Stimulated activated naive CD4-positive, alpha-beta T cell (primary cell): ENCODE measurements at places on chromosomes 5 and 9.

DNA sequence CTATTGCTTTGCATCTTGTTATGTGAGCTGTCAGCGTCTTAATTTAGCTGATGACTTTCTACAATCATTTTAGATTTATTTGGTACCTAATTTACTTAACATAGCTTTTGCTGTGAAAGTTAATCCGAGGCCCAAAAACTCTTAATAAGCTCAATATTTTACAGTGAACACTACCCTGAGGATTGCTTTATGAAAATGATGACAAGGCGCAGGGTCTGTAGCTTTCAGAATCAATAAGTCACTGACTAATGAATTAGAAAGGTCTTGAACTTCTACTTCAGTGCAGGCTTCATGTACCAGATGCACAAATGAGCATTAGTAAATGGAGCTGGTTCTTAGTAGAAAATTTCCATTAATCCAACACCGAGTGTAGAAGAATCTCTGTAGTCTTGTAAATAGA is 81.4 kb upstream of the ZNF366 start:
- DNase-seq: no peak

- DNase-seq: no peak
Measured at GRCh38 chr5:146710348-146710747, 168.2 kb downstream of the PPP2R2B start.

GRCh38 chr5:4189317-4189716 is 593.7 kb downstream of the IRX1 start:
- peak; percentile 28 for DNase-seq

DNA sequence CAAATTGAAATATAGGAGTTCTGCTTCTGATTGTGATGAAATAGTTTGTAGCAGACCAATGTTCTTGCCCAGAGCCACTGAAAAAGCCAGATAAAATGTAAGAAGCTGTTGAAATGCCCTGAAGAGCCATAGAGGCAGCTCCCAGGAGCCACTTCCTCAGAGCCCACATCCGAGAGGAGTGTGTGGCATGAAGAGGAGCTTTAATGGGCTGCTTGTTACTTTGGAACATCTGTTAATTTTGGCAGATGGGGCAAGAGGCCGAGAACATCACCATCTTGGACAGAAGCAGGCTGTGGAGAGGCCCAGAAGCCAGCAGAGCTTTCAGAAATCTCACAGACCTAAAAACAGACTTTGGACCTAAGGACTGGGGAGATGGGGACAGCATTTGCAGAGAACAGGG is 370.8 kb downstream of the GADD45G start:
- no peak for DNase-seq

DNA sequence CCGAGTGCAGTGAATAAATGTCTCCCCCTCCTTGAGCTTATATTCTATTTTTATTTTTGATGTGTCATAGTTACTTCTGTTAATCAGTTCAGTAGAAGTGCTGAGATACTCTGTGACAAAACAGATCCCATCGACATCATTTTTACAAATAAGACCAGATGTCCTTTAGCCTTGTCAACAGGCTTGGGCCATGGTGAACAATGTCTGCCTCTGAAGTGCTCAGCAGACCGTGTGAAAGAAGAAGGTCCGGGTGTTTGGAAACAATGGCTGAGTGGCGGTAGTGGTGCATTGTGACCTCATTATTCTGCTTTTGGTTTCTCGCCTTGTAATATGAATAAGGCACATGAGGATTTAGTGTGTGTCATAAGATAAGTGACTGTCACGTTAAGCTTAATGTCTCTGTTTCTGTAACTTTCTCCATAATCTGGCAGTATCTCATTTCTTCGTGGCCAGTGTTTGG is 71.2 kb downstream of the SYK start:
- DNase-seq: no peak

DNA sequence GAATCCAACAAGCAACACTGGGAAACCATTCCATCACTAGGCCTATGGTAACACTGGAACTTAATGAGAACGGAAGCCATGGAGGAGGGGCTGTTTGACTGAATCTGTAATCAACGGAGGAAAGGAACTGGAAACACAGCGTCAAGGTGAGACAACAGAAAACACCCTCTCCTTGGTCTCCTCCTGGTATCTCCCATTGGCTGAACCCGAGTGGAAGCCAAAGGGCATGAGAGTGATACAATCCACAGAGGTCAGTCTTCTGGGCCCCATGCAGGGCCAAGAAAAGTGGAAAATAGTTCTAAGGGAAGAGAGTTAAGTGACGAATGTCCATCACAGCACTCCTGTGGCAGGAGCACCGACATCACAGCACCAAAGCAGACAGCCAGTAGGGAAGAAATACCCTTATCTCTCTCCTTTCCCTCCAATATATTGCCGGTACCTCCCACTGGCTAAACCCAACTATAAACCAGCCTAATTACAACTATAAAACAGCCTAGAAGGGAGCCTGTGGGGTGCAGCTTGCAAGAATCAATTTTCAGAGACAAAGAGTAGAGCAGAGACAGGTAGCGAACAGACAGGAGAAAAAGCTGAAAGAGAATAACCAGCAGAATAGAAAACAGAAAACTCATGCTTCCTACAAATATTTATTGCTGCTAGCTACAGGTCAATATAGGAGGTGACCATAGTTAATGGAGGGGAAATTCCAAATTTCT is 107.4 kb upstream of the IFNE start:
- DNase-seq: no peak

DNA sequence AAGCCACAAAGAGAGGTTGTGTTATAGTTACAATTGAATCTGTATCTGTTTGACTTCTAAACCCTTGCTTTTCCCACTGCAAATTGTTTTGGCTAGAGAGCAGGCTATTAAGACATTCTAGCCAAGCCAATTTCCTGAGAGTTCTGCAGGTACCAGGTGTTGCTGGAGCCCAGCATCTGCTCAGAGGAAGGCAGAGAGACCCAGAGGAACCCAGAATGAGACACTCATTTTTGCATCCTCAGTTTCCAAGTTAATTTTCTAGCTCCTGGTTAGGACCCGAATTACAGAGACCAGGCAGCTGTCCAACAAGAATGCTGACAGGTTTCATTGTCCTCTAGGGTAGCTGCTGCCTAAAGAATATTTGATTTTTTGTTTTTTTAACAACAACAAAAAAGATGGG is 266.2 kb downstream of the TRIM32 start:
- DNase-seq: no peak

DNA sequence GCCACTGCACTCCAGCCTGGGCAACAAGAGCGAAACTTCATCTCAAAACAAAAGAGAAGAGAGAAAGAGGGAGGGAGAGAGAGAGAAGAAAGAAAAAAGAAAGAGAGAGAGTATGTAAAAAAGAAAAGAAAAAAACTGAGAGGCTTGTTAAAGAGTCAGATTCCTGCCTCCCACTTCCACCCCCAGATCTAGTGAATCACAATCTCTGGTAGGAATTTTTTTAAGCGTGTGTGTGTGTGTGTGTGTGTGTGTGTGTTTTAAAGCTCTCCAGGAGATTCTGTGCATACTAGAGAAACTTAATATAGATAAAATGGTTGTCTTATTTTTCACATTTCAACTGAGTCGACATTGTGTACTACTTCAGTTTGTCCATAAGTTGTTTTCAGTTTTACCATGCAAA is 32.0 kb downstream of the SAR1B start:
- DNase-seq: no peak

GRCh38 chr5:103943230-103943629 is 380.6 kb upstream of the NUDT12 start:
- no peak for DNase-seq

GRCh38 chr5:35698047-35698808 is 80.6 kb downstream of the SPEF2 start:
- DNase-seq: no peak

GRCh38 chr5:106691701-106692100 is 979.0 kb downstream of the EFNA5 start:
- no peak for DNase-seq

DNA sequence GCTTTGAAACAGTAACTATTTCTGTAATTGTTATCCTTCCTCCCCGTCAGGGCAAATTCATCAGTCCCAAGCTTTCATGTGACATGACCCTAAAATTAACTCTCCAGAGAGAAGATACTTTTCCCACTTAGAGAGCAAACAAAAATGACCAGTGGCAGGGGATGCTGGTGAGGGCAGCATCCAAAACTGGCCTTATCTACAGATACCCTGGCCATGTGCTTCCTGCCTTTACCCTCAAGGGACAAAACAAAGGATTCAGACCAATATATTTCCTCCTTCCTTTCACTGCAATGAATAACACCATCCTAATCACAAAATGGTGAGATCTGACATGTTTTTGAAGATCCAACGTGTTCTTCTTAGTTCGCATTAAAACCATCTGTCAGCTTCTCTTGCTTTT is 267.2 kb downstream of the MAN2A1 start:
- DNase-seq: no peak

GRCh38 chr5:149837680-149838269 is 106.8 kb downstream of the PDE6A start:
- DNase-seq: no peak

DNA sequence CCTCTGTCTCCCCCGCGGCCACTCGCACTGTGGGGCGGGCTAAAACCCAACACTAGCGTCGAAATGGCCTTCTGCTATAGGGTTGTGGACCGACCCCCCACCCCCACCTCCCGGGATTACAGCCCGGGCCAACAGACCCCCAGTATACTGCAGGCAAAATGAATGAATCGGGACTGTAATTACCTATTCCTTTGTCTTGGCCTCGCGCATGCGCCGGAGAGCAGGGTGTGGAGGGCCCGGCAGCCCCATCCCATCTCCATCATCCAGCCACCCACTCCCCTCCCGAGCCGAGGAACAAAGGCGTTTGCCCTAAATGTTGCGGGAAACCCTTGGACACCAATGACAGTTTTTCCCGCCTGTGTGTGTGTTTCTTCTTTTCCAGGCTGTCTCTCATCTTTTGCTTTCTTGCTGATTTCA is 1.6 kb downstream of the BASP1 start:
- no peak for DNase-seq

DNA sequence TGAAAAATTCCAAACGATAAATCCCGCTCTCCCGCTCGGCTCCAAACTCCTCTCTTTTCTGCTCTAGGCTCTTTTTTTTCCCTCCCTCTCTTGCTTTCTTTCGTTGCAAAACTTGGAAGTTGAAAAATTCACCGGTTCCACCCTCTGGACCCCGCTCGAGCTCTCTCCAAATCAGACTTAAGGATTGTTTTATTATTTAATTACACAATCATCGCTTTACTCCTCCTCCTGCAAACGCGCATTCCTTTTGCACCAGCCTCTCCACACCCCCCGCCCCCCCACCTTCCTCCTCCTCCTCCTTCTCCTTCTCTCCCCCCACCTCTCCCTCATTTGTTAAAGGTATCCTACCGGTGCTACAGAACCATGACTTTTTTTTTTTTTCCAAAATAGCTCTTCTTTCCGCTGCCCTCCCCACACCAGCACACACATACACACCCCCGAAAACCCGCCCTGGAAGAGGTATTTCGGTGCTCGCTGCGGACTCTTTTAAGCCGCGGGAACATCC is 535 bp upstream of the NFIB start:
- DNase-seq: no peak

GRCh38 chr5:83924891-83925290 is 204.2 kb upstream of the HAPLN1 start:
- no peak for DNase-seq

GRCh38 chr9:69086769-69087168 is 51.2 kb downstream of the FXN start:
- DNase-seq: no peak

GRCh38 chr5:90050103-90050502 is 359.5 kb downstream of the CETN3 start:
- DNase-seq: no peak

GRCh38 chr5:43065387-43065947 is 25.3 kb upstream of the ANXA2R start:
- peak; percentile 8 for DNase-seq

DNA sequence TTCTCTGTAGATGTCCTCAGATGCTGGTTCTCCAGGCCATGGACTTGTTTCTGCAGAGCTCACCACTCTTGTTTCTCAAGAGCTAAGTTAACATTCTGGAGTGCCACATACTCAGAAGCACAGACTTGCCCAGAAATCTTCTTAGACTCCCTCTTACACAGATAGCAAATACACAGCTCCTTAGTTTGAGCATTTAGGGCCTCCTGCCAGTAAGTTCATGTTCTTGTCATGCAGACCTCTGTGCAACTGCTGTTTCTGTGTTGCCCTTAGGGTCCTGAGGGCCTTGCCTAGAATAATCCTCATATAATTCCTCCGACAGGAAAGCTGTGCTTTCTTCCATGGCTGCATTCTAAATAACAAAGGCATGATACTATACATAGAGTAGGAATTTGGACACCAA is 1.3 kb upstream of the PTPDC1 start:
- DNase-seq: no peak

- DNase-seq: no peak
Measured at GRCh38 chr5:17402289-17403121, 95.5 kb upstream of the TAF11L2 start.

- no peak for DNase-seq
Measured at GRCh38 chr9:88826771-88827181, 164.5 kb upstream of the S1PR3 start.

DNA sequence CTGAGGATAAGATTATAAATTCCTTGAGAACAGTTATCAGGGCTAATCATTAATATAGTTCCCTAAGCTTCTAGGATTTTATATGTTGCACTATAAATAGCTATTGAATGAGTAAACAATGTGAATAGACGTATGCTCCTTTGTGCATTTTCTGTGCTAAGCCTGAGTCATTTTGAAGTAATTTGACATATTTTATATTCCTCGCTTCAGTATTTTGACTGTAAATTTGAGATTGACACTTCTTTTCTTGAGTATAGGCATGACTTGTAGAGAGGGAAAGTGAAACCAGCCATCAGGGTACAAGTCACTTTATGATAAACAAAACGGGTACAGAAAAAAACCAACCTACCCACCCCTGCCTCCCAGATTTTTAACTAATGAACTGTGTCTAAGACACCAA is 367.7 kb upstream of the PRR16 start:
- no peak for DNase-seq

GRCh38 chr9:105339849-105340248 is 95.4 kb downstream of the SLC44A1 start:
- DNase-seq: no peak

DNA sequence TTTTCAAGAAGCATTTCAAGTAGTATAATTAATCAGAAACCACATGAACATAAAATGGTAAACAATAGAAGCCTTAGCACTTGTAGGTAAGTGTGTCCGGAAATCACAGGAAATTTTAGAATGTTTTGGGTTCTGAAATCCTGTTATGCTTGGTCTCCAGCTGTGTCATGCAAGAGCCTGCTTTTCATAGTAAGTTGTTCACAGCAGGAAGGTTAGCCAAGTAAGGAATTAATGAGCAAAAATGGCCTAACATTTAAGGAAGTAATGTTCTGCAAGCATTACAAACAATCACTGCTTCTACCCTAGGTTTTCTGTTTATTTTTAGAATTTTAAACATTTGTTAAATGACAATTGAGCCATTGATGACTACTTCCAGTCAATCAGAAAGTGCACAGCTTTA is 669.5 kb downstream of the SLCO4C1 start:
- no peak for DNase-seq
